ENCODE measurements at places on chromosomes 1 and 21. TPM values are rescaled to one million over a fixed set of nuclear protein-coding genes. Genes with fewer than 3 reads are reported as not detected.

The OVAAL gene
- not detected for total RNA-seq

The CACNA1S gene
- not detected for total RNA-seq

The CD1B gene
- total RNA-seq, result not detected

The FLVCR1 gene
- 6.8 TPM for total RNA-seq

The DDAH1 gene
- 31.4 TPM for total RNA-seq

The NDC1 gene
- 24.4 TPM for total RNA-seq

The RSPO1 gene
- 0.15 TPM for total RNA-seq

The C8B gene
- not detected for total RNA-seq

The KRTAP19-1 gene
- total RNA-seq, result not detected

The OR2L3 gene
- not detected for total RNA-seq

The FLAD1 gene
- 24.8 TPM for total RNA-seq

The OR10Z1 gene
- not detected for total RNA-seq

The F13B gene
- not detected for total RNA-seq

The HLX gene
- total RNA-seq, result 2.6 TPM

The MTF1 gene
- 4.0 TPM for total RNA-seq

The IL20 gene
- not detected for total RNA-seq

The SLC6A17 gene
- 0.33 TPM for total RNA-seq

The ERG gene
- 0.44 TPM for total RNA-seq

The MATN1 gene
- total RNA-seq, result 0.33 TPM

The RIPPLY3 gene
- total RNA-seq, result not detected

The SH2D5 gene
- total RNA-seq, result 4.2 TPM

The RNU1-3 gene
- total RNA-seq, result under 0.01 TPM

The LCE1F gene
- total RNA-seq, result not detected

The OXCT2 gene
- 4.1 TPM for total RNA-seq

The KLHDC9 gene
- total RNA-seq, result 4.5 TPM

The CSMD2 gene
- total RNA-seq, result 5.0 TPM

The ACTL8 gene
- total RNA-seq, result not detected

The MX2 gene
- 1.8 TPM for total RNA-seq

The C1orf56 gene
- 1.7 TPM for total RNA-seq

The SLC1A7 gene
- total RNA-seq, result 1.2 TPM

The TDRD5 gene
- not detected for total RNA-seq

The C8A gene
- under 0.01 TPM for total RNA-seq

The DENND2D gene
- total RNA-seq, result 3.3 TPM

The RABGAP1L gene
- total RNA-seq, result 35.4 TPM

The DLGAP3 gene
- total RNA-seq, result 0.17 TPM

The KRTAP13-2 gene
- not detected for total RNA-seq
